ENCODE measurements at places on chromosomes 3 and 15. TPM values are rescaled to one million over a fixed set of nuclear protein-coding genes. Genes with fewer than 3 reads are reported as not detected.
A peak's percentile ranks its signal among the peaks of the same experiment; 100 is the strongest.

Gene MED12L
- total RNA-seq: 0.13 TPM

- DNase-seq: no peak
Measured at GRCh38 chr3:161977850-161978249, 481.2 kb downstream of the OTOL1 start.

Gene MYL3
- not detected for total RNA-seq

DNA sequence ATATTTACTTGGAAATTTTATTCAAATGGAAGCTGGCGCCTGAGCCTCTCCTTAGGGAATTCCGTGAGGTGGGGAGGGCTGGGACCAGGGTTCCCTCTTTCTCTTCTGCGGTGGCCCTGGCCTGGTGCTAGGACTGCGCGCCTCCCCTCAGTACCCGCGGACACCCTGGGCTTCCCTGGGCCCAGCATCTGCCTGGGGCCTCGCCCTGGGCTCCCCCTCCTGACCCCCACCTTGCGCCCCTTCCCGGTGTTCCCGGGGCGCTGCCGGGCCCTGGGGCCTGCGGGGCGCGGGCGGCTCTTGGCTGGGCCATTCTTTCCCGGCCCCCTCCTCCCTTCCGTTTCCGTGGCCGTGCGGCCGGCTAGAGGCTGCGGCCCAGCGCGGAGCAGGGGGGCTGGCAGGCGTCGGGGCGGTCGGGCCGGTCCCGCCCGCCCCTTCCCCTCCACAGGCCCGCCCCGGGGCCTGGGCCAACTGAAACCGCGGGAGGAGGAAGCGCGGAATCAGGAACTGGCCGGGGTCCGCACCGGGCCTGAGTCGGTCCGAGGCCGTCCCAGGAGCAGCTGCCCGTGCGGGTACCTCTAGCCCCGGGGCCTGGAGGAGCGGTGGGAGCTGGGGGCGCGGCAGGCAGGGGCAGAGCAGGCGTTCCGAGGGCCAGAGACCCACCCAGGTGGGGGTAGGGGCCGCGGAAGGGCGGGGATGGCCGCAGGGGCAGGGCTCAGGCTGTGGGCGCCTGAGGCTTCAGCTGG lies at the start of gene FES:
FES (plus strand) TSS at position 529 of the 743 bp plus-strand sequence. CDS start 542 bp downstream, outside the sequence.
- peak; percentile 82 for DNase-seq

GRCh38 chr15:90423801-90424319 lies 35.8 kb downstream of the IQGAP1 start:
- no peak for DNase-seq

Gene PLSCR5
- not detected for total RNA-seq

DNA sequence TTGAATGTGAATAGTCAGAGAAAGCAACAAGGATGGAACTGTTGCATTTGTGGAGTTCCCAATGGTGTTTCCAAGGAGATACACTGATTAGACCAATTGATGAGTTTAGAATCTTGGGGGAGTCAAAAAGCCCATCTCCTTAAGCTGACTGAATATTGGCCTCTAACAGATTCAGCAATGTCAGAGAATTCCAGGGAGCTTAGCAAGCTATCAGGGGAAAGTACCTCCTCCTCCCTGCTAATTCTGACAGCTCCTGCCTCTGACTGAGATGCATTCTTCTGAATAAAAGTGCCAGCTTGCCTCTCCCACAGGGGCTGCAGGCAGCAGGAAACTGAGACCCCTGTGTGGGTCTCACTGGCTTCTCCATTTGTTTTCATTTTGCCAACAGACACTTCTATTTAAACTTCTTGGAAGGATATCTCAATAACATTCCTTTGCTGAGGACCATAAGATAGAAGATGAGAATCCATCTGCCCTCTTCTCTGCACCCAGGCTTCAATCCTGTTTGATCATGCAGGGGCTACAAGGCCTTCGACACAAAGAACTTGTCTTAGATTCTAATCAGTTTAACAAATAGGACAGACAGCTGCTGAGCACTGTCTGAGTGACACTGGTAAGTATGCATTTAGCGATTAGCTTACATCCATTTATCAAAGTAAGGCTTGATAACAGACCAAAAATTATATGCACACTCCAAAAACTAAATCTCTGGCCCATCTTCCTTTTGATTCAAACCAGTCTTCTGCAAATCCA lies 1080.8 kb downstream of the TUSC7 start:
- DNase-seq: no peak

Gene ALS2CL
- total RNA-seq: 5.4 TPM

- no peak for DNase-seq
Measured at GRCh38 chr15:67080900-67081431, 15.6 kb downstream of the SMAD3 start.

DNA sequence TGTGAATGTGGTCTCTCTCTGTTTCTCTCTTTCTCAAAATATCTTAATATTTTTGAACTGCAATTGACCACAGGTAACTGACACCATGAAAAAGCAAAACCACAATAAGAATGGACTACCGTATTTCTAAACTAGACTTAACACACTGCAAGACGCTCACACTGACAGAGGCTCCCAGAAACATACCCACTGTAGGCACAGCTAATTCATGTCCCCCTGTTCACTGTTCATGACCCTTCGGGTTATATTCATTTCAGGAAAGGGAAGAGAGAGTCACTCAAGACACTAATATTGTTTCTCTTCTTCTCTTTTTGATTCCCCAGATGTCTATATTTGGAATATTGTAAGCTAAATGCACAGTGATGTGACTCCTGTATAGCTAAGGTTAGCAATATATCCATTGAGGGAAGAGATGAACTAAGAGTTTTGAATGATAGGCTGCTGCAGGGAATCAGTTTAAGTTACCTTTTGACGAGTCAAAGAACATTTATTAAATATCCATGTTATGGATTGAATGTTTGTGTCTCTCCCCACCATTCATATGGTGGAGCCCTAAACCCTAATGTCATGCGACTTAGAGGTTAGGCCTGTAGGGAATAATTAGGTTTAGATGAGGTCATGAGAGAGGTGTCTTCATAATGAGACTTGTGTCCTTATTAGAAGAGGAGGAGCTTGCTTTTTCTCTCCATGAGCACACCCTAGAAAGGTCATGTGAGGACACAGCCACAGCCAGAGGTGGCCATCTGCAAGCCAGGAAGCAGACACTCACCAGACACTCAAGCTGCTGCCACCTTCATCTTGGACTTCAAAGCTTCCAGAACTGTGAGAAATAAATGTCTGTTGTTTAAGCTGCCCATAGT lies 216.6 kb upstream of the GRM7 start:
- DNase-seq: no peak

- no peak for DNase-seq
Measured at GRCh38 chr15:88630798-88631463, 7.9 kb upstream of the ISG20 start.

Gene SLC12A1
- not detected for total RNA-seq

Gene TRPM1
- total RNA-seq: under 0.01 TPM

DNA sequence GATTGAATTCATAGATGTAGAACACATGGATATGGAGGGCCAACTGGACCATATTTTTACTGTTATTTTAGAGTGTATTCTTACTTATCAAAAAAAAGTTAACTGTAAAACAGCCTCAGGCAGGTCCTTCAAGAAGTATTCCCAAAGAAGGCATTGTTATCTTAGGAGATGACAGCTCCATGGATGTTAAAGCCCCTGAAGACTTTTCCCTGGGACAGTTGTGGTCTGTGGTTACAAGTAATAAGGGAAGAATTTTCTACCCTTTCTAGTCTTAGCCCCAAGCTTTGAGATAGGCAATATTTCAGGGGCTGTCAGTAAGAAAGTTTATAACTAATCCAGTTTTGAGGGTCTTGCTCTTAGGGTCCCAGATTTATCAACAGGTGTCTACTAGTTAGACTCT lies 62.5 kb downstream of the LRRC49 start:
- DNase-seq: no peak

Gene SLC7A14
- under 0.01 TPM for total RNA-seq

DNA sequence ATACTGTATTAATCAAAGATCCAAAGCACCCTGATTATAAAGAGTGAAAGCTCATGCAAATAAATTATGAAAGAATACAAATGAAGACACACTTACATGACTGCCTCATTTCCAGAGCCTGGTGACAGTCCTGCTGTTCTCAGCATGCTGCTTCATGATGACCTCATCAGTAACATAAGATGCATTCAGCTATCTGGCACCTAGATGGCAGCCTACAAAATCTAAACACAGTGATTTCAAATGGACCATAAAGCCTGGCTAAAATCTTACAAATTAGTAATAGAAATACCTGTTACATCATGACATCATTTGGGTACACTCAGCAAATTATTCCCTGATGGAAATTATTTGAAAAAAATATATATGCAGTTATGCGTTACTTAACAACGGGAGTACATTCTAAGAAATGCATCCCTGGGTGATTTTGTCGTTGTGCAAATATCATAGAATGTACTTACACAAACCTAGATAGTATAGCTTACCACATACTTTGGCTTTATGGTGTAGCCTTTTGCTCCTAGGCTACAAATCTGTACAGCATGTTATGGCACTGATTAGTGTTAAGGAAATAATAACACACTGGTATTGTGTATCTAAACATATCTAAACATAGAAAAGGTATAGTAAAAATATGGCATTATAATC lies 207.2 kb downstream of the EPHA3 start:
- no peak for DNase-seq

Gene DLL4
- 76.5 TPM for total RNA-seq

Gene DUOXA1
- total RNA-seq: not detected

DNA sequence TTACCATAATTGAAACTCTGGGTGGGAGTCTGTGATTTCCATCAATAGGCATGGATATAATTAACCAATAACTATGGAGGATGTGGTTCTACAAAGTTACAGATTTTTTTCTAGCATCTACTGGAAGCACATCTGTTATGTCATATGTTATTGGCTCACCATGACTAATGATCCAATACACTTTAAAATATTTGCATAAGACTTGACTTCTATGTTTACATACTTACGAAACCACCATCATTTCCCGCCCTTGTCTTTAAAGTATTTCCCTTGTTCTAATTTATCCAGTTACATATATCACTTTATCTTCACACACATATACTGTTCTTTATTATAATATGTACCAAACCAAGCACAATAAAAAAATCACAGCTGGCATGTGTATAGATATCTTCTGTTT lies 380.3 kb upstream of the CBLB start:
- DNase-seq: no peak

GRCh38 chr3:2921903-2922302 lies 188.3 kb downstream of the IL5RA start:
- DNase-seq: no peak

DNA sequence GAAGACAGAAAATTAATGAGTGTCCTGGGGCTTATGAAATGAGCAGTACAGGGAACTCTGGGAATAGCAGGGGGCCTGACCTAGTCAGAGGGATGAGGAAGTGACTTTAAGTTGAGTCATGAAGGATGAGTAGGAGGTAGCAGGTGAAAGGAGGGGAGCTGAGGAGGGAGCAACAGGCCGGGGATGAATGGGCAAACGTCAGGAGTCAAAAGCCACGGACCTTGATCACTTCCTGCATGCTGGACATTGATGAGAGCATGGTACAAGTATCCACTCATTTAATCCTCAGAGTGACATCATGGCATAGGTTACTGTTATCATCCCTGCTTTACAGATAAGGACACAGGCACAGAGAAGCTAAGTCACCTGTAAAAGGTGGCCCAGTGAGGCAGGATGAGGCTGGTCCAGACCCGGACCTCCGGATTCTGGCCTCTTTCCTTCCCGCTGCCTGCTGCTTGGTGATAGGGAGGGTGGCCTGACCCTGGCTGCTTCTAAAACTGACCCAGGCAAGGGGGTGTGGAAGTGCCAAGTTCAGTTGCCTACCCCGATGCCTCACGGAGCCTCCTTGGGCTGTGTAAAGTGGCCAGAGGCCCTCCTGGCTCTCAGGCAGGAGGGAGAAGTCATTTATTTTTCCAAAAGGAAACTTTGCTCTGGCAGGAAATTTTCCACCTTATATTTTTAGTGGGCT lies 7.6 kb downstream of the CORO2B start:
- no peak for DNase-seq

DNA sequence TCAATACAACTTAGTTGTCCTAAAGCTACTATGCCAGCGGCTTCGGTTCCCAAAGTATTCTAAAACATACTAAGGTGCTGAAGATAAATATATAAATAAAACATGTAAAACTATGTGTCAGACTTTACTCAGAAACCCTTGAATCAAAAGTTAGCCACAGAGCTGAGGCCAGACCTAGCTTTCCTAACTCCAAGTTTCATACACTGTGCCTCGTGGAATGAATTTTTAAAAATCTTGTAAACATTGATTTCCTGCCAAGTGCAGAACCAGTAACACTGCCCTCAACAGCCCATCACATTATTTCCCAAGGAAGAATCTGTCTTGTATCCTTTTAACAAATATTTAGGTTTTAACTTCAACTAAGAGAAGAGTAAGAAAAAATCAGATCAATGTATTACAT lies 36.4 kb downstream of the TAMM41 start:
- DNase-seq: no peak

DNA sequence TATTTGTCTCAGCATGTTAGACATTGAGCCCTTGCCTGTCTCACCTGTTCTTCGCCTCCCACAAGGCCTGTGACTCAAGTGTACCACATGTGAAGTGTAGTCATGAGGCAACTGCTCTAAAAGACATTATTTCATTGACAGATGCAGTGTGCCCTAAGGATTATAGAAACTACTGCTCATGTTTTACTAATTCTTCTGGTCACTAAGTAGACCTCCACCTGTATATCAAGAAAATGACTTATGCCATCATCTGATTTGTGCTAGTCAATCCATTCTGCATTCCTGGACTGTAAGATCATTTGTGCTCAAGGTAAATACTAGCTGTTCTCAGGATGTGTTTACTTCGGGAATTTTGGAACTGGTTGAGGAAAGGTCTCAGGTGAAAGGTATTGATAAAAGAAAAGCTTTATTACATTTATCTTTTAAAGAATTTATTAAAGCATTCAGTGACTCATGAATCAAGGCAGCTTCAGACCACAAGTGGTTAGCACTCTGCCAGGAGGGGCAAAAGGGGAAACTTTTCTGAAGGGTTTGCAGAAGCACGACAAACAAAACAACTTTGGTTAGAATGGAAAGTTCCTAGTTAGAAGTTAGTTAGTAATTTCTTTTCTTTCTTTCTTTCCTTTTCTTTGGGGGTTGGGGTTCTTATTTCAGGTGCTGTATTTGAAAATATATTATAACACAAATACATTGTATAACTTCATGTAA lies 465.3 kb upstream of the CBLB start:
- DNase-seq: no peak

Gene ZPLD1
- not detected for total RNA-seq

- DNase-seq: no peak
Measured at GRCh38 chr3:425079-425478, 228.5 kb downstream of the CHL1 start.

Data from dermis microvascular lymphatic vessel endothelial cell (primary cell).